Myocyte (in vitro differentiated cells): ENCODE measurements at places on chromosomes 13 and 19. TPM values are rescaled to one million over a fixed set of nuclear protein-coding genes. Genes with fewer than 3 reads are reported as not detected.

Gene COL5A3
- 75.3 and 93.4 TPM in 2 replicates for total RNA-seq

GRCh38 chr19:566403-566802, 6.0 kb upstream of the BSG start:
- DNase-seq, result no peak

DNA sequence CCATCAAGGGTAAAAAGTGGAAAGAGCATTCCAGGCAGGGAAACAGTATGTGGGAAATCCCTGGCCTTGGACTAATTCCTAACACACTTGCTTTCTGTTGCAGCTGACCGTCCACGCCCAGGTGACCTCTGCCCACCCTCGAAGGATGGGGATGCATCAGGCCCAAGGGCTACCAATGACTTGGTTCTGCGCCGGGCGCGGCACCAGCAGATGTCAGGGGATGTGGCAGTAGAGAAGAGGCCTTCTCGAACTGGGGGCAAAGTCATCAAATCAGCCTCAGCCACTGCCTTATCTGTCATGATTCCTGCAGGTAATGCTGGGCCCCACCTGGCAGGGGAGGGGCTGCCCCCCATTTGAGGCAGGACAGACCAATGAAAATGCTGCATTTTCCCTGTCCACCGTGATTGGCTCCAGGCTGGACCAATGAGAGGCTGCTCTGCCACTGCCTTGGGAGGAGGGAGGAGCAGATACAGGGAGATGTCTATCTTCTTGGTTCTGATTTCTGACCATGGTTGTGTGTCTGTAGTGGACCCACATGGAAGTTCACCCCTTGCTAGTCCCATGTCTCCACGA, 12.6 kb downstream of the DNASE2 start:
- DNase-seq, result no peak

DNA sequence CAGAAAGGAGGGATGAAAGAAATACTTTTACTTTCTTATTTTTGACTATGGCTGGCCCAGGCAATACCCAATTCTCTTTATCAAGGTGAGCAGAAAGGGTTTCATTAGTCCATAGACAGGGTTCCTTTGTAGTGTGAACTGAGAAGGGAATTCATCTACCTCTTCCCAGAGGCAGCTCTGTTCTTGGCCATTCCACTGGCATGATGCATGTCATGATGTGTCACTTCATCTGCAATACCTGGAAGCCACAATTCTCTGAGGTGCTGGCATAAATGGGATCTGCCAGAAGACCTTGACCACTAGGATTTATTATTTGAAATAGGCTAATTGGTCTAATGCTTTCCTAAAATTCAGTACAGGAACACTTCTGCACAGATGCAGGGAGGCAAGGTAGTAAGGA, 542.8 kb downstream of the RFC3 start:
- no peak for DNase-seq

DNA sequence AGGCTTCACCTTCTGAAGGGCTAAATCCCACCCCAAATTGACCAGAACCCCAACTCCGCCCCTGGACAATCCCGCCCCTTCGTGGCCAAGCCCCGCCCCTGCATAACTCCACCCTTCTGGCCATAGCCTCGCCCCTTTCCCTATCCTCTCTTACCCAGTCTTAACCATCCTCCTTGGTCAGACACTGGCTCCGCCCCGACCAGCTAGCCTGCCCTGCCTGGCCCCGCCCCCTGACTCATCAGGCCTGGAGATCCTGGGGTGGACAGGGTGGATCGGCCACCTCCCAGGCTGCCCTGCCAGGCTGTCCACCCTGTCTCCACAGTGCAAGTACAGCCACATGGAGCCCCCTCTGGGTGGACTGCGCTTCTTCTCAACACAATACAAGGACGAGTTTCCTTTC, 8.0 kb upstream of the ZNF358 start:
- DNase-seq, result peak; percentile 73

DNA sequence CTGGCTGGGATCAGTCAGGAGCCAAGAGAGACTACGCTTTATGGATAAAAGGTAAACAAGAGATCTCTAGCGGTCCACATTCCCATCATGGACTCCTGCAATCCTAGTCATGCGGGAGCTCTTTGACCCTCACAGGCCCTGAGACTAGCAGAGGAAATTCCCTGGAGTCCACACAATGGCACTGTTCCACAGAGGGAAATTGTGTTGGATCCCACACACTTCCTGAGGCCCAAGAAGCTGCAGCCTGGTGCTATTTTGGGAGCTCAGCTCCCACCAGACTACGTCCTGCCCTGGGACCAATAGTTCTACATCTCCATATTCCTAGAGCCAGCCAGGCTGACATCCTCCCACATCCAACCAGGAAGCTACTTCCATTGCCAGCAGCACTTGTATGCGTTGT, 2358.4 kb downstream of the PCDH9 start:
- DNase-seq, result no peak

- DNase-seq, result no peak
Measured at GRCh38 chr19:18807861-18808331, 16.8 kb upstream of the COMP start.

- DNase-seq, result no peak
Measured at GRCh38 chr13:99983499-99984401, 2.2 kb downstream of the ZIC2 start.

DNA sequence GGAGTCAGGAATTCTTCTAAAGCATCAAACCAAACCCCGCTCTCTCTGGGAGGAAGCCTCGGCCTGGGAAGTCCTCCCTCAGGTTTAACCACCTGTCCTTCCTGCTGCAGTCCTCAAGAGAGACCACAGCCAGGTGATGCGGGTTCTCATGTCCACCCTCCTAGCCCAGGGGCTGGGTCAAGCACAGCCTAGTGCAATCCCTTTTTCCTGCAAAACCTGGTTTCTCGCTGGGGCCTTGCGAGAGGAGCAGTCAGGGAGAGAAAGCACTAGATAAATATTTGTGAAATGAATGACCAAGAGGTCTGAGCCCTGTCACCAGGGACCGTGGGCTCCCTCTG, 2.4 kb downstream of the SLC8A2 start:
- DNase-seq, result no peak

Gene PLIN5
- not detected in 2 replicates for total RNA-seq

- DNase-seq, result no peak
Measured at GRCh38 chr13:35856721-35857364, 274.3 kb downstream of the DCLK1 start.

DNA sequence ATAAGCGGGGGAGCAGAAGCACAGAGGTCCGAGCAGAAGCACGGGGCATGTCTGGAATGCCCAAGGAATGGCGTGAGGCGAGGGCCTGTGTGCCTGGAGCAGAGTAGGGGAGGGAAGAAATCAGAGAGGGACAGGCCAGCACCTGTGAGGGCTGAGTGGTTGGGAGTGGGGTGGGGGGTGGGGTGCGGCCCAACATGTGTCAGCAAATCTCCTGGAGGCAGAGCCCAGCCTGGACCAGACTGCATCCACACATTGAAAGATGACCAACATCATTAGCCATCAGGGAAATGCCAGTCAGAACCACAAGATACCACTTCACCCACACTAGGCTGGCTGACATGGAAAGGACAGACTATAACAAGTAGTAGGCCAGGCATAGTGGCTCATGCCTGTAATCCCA, 11.2 kb downstream of the CLASRP start:
- DNase-seq, result peak; percentile 89

Gene DACT3
- total RNA-seq, result 3.9 and 5.9 TPM in 2 replicates

DNA sequence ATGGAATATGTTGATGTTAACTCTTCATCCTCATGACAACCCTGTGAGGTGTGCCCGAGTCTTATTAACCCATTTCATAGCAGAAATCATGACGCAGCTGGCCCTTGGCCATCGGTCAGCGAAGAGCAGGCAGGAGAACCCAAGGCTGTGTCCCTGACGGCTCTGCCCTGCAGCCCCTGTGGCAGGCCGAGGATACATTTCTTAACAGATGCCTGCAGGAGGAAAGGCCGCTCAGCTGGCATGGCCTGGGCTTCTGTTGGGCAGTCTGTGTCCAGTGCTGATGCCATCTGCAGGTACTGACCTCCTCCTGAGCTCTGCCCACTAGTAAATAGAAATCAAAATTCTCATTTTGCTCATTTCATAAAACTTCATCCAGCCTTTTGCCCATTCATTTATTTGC, 35.4 kb upstream of the MCF2L start:
- no peak for DNase-seq

DNA sequence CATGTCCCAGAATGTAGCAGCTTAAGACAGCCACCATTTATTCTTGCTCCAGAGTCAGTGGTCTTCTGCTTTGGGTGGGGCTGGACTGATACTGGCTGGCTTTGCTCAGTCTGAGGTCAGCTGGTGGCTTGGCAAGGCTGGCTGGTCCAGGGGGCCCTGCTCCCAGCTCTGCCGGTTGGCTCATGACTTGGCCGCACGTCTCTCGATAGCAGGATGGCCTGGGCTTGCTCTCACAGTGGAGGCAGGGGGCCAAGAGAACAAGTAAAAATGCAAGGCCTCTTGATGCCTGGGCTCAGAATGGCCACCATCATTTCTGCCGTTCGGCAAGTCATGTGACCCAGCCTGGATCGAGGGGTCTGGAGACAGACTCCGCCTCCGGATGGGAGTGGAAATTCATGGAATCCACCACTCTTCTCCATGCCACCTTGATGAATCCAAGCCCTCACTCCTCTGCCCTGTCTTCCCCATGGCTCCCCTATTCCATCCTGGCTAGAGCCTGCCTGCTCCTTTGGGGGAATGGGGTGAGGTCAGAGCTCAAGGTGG, 13.1 kb downstream of the ACTMAP start:
- no peak for DNase-seq
